T-helper 1 cell (primary cell): ENCODE measurements at places on chromosomes 13 and 19.

DNA sequence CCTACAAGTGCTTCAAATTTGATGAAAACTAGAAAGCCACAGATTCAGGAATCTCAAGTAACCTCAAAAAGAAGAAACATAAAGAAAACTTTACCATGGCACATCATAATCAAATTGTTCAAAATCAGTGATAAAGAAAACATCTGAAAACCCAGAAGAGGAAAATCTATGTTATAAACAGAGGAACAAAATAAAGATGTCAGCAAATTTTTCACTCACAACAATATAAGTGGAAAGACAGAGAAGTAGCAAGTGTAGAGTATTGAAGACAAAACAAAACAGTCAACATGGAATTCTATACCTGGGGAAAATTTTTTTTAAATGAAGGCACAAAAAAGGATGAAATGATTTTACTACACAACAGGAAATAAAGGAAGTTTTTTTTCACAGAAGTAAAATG is 470.9 kb downstream of the DACH1 start:
- DNase-seq = no peak

DNA sequence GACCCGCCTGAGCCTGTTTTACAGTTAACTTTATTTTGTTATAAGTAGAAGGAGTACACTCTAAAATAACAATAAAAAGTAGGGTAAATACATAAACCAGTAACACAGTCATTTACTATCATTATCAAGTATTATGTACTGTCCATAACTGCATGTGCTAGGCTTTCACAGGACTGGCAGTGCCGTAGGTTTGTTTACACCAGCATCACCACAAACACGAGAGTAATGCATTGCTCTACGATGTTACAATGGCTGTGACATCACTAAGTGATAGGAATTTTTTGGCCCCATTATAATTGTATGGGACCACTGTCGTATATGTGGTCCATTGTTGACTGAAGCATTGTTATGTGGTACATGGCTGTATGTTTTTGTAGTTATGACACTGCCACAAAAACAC is 41.3 kb upstream of the SLC7A9 start:
- no peak for DNase-seq

DNA sequence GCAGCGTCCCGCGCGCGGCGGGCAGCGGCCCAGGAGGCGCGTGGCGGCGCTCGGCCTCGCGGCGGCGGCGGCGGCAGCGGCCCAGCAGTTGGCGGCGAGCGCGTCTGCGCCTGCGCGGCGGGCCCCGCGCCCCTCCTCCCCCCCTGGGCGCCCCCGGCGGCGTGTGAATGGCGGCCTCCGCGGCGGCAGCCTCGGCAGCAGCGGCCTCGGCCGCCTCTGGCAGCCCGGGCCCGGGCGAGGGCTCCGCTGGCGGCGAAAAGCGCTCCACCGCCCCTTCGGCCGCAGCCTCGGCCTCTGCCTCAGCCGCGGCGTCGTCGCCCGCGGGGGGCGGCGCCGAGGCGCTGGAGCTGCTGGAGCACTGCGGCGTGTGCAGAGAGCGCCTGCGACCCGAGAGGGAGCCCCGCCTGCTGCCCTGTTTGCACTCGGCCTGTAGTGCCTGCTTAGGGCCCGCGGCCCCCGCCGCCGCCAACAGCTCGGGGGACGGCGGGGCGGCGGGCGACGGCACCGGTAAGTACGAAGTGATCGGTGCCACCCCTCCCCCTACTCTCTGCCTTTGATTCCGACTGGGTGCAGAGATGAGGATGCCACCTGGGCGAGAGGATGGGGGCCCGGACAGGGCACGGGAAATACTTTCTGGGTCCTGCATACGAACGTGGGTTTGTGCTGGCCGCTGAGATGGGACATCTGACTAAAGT is 874 bp downstream of the TRIM28 start:
- no peak for DNase-seq

DNA sequence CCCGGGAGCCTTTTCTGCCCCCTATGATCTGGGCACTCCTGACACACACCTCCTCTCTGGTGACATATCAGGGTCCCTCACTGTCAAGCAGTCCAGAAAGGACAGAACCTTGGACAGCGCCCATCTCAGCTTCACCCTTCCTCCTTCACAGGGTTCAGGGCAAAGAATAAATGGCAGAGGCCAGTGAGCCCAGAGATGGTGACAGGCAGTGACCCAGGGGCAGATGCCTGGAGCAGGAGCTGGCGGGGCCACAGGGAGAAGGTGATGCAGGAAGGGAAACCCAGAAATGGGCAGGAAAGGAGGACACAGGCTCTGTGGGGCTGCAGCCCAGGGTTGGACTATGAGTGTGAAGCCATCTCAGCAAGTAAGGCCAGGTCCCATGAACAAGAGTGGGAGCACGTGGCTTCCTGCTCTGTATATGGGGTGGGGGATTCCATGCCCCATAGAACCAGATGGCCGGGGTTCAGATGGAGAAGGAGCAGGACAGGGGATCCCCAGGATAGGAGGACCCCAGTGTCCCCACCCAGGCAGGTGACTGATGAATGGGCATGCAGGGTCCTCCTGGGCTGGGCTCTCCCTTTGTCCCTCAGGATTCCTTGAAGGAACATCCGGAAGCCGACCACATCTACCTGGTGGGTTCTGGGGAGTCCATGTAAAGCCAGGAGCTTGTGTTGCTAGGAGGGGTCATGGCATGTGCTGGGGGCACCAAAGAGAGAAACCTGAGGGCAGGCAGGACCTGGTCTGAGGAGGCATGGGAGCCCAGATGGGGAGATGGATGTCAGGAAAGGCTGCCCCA is 8.5 kb upstream of the CEACAM7 start:
- DNase-seq = no peak

- DNase-seq = no peak
These were observed 83.4 kb downstream of the GPC6 start for GRCh38 chr13:93309886-93310523.

GRCh38 chr13:101942038-101942437 is 459.8 kb downstream of the FGF14 start:
- no peak for DNase-seq
